Fibroblast of skin of abdomen (primary cell): ENCODE measurements at places on chromosomes 11 and 22.

DNA sequence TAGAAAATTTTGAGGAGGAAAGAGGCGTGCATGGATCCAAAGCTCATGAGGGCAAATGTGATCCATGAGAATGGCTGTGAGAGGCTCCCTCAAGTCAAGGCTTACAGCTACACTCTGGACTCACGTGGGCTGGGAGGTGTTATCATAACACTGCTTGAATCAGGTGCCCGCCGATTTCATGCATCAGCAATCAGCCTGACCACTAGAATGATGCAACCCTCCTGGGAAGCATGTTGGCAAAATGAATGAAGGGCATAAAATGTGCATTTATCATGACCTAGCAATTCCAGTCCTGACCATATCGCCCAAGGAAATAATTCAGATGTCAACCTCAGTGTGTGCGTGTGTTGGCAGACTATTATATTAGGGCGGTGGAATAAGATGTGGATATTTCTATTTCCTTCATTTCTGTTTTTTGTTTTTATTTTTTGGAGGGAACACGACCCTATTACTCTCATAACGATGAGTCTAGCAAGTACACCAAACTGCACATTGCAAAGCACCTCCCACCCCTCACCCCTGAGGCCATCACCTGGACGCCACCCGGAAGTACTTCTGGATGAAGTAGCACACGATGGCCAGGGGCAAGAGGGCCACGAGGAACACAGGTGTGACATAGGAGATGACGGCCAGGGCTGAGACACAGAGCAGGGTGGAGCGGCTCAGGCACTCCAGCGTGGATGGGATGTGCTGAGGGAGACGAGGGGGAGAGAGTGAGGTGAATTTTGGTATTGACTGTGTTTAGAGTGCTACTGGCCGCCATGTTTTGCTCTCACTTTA, 15.7 kb upstream of the KCNJ11 start:
- DNase-seq: no peak

DNA sequence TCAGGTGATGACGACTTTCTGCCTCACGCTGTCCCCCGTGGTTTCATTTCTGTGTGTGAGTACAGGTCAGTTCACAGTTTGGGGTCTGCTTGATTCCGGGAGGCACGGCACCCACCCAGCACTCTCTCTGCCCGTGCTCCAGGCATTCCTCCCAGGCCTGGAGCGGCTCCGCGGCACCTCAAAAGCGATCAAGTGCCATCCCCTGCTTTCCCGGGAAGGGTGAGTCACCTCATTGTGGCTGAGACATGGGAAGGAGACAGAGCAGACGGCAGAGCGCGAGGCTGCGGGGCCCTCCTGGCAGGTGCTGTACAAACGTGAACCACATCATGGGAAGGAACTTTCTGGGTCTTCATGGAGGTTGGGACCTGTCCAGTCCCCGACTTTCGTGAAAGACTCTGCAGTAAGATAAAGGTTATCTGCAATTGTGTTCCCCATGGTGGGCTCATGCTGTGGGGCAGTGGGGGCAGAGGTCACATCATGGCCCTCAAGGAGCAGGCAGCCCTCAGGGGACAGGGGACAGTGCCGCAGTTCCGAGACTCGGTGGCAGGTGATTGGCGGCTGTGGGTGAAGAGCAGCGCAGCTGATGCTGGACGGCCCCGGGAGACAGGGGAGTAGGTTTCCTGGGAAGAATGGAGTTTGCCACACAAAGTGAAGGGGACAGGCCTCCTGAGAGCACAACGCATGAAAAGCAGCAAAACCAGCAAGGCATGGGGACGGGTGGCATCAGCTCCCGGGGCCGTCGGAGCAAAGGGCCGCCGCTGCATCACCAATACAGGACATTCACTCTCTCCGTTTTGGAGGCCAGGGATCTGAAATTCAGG, 65.3 kb downstream of the CELSR1 start:
- no peak for DNase-seq

- DNase-seq: no peak
Observed at GRCh38 chr11:69704508-69705253, 859 bp upstream of the FGF19 start.

DNA sequence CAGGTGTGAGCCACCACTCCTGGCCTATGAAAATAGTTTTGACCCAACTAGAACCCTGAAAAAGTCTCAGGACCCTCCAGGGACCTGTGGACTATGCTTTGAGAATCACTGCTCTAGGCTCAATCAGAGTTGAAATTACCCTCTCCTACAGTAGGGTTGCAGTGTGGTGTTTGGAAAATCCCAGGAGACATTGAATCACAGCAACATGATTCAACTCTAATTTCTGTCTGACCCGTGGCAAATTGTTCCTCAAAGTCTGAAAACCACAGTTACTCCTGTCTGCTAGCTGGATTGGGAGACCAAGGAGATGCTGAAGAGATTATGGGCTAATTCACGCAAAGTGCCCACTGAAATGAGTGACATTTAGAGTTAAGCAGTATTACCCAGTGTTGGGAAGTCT, 5.4 kb upstream of the MTMR3 start:
- peak; percentile 70 for DNase-seq

DNA sequence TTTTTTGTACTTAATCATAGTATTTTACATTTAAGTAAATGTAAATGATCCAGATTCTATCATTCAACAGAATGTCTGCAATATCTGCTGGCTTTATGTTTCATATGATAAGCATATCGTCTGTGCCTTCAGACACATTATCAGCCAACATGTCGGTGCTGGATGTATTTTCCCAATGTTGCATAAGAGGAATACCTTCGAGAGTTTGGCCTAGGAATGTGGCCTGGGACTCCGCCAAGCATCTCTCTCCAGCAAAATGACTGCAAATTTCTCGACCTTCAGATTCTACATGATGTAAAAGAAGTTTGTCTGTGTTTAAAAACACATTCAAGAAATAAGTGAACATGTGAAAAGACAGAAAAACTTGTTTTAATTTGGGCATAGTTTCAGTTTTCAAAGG, 6.9 kb downstream of the BDNF start:
- peak; percentile 72 for DNase-seq

GRCh38 chr11:66289548-66290329, 796 bp upstream of the YIF1A start:
- no peak for DNase-seq

DNA sequence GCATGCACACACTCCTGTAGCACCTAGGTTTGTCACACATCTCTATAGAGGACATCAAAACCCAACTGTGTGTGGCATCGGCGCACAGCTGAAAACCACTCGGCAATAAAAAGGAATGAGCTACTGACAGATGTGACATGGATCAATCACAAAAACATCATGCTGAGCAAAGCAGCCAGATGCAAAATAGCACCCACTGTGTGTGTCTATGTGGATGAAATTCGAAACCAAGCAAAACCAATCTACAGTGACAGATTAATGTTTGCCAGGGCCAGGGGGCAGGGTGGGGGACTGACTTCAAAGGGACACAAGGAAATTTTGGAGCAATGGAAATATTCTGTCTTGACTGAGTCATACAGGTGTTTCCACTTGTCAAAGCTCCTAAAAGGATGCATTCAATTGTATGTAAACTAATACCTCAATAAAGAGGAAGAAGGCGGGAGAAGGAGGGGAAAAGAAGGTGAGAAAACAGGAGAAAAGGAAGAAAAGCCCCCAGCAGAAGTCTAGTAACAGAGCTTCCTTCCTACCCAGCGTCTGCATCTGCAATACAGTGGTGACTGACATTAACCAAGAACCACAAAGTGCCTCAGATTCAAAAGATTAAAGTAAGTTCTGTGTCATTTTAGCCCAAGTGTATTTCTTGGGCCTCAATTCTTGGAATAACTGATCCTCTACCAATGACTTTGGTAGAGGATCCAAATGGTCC, 49.8 kb downstream of the PACSIN2 start:
- no peak for DNase-seq

- no peak for DNase-seq
Observed at GRCh38 chr11:13062115-13062514, 53.0 kb downstream of the RASSF10 start.

DNA sequence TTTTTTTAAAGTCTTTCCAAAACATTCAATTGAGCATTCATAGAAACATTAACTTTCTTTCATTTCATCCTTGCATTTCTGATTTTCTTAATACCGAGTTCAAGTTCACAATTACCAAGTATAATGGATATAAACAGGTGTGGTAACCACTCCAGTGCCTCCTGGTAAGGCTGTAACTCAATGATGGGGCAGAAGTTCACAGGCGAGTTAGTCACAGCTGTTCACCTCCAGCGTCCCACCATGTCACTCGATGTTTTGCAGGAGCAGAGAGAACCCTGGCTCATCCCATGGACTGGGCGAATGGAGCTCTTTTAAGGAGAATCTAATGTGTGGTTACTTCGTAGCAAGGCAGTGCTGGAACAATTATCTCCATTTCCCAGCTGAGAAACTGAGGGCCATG, 94.4 kb upstream of the ALX4 start:
- DNase-seq: no peak

GRCh38 chr22:20615021-20615420, 107.6 kb downstream of the MED15 start:
- DNase-seq: no peak

GRCh38 chr11:106193956-106194355, 116.5 kb downstream of the AASDHPPT start:
- no peak for DNase-seq

DNA sequence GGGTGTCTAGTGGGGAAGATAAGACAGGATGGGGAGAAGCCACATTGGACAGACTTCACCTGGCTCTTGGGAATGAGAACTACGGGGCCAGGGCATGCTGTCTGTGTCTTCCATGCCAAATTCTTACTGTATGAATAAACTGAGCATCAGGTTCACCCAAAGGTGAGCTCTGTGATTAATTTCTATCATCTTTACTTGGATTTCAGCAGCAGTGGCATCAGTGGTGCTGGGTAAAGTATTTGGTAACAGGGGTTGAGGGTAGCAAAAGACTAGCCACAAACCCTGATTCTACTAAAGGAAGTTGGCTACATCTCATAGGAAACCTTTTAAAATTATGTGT, 38.8 kb downstream of the IRAG1 start:
- DNase-seq: no peak

DNA sequence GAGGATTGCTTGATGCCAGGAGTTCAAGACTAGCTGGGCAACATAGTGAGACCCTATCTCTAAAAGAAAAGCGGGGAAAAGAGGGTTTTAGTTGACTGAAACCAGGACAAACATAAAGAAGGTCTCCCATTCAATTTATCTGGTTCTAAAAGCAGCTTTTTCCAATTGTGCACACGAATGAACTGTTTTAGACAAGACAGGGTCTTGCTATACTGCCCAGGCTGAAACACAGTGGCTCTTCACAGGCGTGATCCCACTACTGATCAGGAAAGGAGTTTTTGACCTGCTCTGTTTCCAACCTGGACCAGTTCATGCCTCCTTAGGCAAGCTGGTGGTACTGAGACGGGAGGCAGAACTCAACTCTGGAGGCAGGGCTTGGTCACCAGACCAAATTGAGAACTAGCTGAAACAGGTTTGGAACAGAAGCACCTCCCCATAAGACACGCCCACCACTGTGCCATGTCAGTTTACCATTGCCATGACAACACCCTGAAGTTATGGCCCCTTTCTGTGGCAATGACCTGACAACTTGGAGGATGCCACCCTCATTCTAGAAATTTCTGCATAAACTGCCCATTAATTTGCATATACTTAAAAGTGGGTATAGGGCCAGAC, 2.8 kb upstream of the NUCB2 start:
- DNase-seq: no peak

GRCh38 chr11:6095798-6096197, 11.7 kb upstream of the OR56B4 start:
- no peak for DNase-seq

DNA sequence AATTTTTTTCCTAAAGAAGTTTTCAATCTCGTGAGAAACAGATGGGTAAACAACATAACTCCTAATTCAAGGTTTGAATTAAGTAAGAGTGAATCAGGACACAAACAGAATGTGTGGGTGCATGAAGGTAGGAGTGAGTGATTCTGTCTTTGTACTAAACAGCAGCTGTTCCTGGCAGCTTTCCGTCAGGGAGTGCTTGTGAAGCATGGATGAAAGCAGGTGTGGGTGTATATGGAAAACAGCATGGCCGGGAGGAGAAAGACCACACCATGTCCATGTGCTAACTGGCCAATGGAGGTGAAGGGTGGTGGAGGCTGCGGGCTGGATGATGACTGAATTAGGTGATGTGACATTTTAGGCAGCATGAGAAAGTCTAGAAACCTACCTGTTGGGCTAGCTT, 49.6 kb downstream of the BARX2 start:
- DNase-seq: no peak
